ENCODE measurements at places on chromosomes 11 and 22.

GRCh38 chr22:29155966-29156365 lies 49.7 kb upstream of the EMID1 start:
- no peaks in the 10 kb centered on the region for H3K36me3 ChIP-seq
- no peaks in the 10 kb centered on the region for H3K27me3 ChIP-seq

GRCh38 chr11:88521799-88522201 lies 184.3 kb upstream of the CTSC start:
- no peaks in the 10 kb centered on the region for H3K4me1 ChIP-seq
- H3K4me3 ChIP-seq = no peak overlapping the region
- H3K27ac ChIP-seq = no peak overlapping the region
- H3K27me3 ChIP-seq = no peaks in the 10 kb centered on the region
- peak; percentile 31 for DNase-seq

GRCh38 chr11:117182551-117182935 lies 4.0 kb downstream of the SIDT2 start:
- no peaks in the 10 kb centered on the region for H3K36me3 ChIP-seq
- DNase-seq = no peak
- no peak overlapping the region for H3K4me3 ChIP-seq
- H3K27me3 ChIP-seq = no peaks in the 10 kb centered on the region

DNA sequence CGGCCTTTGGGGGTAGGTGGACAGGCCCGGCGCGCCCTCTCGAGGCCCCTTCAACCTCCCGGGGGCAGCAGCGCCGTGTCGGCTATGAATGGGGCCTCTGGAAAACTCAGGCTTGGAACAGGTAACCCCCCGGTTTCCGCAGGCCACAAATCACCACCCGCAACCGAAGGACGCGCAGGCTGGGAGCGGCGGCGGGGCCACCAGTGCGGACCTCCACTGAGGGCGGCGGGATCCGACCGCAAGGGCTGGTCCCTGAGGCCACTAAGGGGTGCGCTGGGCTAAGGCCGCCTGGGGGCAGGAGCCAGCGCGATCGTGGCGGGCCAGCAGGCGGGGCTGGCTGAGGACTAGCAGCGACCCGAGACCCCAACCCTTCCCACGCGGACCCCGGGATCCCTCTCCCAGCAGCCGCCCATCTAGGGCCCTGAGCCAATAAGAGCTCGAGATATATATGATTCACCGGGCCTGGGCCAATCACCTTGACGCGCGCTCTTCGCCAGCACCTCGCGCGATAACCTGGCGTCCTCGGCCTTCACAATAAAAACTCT lies 609 bp upstream of the ATF4 start:
- H3K27me3 ChIP-seq = peaks cover 5% of the 10 kb centered on the region
- H3K36me3 ChIP-seq = peaks cover 41% of the 10 kb centered on the region
- peak overlapping the region; percentile 97 for H3K4me3 ChIP-seq
- H3K4me1 ChIP-seq = peaks cover 26% of the 10 kb centered on the region
- H3K27ac ChIP-seq = peak overlapping the region; percentile 91

DNA sequence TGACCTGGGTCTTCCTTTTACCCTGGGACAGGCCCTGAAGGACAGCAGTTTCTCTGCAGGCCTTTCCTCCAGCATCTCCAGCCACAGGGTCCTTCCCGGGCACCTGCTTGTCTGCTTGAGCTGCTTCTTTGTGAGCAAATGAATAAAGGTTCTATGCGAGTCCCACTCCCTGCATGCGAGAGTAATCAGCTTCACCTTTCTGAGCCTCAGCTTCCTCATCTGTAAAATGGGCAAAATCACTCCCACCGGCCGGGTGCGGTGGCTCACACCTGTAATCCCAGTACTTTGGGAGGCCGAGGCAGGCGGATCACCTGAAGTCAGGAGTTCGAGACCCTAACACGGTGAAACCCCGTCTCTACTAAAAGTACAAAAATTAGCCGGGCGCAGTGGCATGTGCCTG lies 31.1 kb downstream of the IFT27 start:
- no peaks in the 10 kb centered on the region for H3K36me3 ChIP-seq
- H3K4me3 ChIP-seq = no peak overlapping the region
- DNase-seq = no peak
- H3K27ac ChIP-seq = no peak overlapping the region
- H3K4me1 ChIP-seq = no peaks in the 10 kb centered on the region

GRCh38 chr11:18617688-18618341 lies 16.3 kb downstream of the SPTY2D1 start:
- H3K4me1 ChIP-seq = no peaks in the 10 kb centered on the region
- peaks cover 3% of the 10 kb centered on the region for H3K36me3 ChIP-seq
- H3K27me3 ChIP-seq = no peaks in the 10 kb centered on the region

- DNase-seq = no peak
- no peak overlapping the region for H3K4me3 ChIP-seq
- no peaks in the 10 kb centered on the region for H3K36me3 ChIP-seq
- no peaks in the 10 kb centered on the region for H3K4me1 ChIP-seq
- no peak overlapping the region for H3K27ac ChIP-seq
Measured at GRCh38 chr11:29135504-29135903, 881.3 kb downstream of the KCNA4 start.

GRCh38 chr11:117483372-117483771 lies 155.7 kb downstream of the CEP164 start:
- H3K4me1 ChIP-seq = peaks cover 8% of the 10 kb centered on the region
- no peaks in the 10 kb centered on the region for H3K27me3 ChIP-seq
- no peak overlapping the region for H3K4me3 ChIP-seq
- no peak overlapping the region for H3K27ac ChIP-seq
- H3K36me3 ChIP-seq = no peaks in the 10 kb centered on the region
- no peak for DNase-seq

- H3K4me3 ChIP-seq = peak overlapping the region; percentile 94
- no peak for DNase-seq
- no peaks in the 10 kb centered on the region for H3K36me3 ChIP-seq
- peak overlapping the region; percentile 80 for H3K27ac ChIP-seq
- no peaks in the 10 kb centered on the region for H3K27me3 ChIP-seq
Measured at GRCh38 chr11:20388096-20389055, 860 bp downstream of the PRMT3 start.

DNA sequence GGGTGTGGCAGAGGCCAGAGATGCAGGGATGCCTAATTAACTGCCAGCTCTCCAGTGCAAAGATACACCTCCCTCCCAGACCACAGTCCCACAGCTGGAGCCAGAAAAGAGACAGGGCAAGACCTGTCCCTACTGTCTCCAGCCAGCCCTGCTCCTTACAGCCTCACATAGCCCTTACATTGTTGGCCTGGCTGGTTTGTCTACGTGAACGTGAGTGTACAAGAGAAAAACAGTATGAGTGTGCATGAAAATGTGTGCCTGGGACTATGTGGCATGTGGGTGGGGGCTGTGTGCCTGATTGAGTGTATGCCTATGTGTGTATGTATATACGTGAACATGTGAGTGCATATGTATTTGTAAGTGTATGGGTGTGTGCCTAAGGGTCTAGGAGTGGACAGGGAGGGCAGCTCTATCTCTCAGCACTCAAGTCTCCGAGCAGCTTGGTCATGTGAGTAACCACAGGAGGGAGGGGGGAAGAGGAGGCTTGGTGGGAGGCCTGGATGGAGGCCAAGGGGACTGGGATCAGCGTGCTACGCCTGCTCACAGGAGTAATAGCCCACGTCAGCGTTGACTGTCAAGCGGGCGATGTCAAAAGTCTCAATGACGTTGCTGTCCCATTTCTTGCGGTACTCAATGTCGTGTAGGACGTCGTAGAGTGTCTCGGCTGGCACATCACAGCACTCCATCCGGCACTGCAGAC lies 6.6 kb upstream of the ARAP1 start:
- no peak overlapping the region for H3K27ac ChIP-seq
- DNase-seq = no peak
- no peak overlapping the region for H3K4me3 ChIP-seq
- peaks cover 15% of the 10 kb centered on the region for H3K27me3 ChIP-seq
- no peaks in the 10 kb centered on the region for H3K36me3 ChIP-seq
- H3K4me1 ChIP-seq = peaks cover 12% of the 10 kb centered on the region

DNA sequence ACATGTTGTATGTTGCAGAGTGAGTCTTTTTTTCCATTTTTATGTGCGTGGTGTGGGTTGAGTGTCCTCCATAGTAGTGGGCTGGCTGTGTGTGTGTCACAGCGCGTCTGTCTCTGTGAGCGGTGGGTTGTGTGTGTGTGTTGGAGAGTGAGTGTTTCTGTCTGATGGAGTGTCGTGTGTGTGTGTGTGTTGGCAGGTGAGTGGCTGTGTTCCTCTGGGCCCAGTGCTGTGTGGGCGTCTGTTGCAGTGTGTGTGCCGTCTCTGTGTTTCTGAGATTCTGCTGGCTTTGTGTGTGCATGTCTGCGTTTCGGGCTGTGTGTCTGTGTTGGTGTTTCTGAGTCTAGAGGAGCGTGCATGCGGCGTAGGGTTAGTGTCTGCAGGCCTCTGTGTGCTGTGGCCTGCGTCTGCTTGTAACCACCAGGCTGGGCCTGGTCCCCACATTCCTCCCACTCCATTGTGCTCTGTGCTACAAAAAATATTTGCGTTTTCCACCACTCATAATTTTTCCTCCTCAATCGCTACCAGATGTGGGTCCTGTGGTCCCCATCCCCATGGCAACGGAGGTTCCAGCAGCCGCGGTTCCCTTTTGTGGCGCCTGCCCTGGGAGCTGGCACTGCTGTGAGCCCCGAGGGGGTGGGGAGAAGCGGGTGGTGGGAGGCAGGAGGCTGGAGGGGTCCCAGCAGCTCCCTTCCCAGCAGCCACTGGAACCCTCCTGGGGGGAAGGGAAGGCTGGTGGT lies 15.2 kb downstream of the SCARF2 start:
- no peaks in the 10 kb centered on the region for H3K4me1 ChIP-seq
- no peaks in the 10 kb centered on the region for H3K36me3 ChIP-seq
- no peak for DNase-seq
- H3K27ac ChIP-seq = no peak overlapping the region
- peaks cover 33% of the 10 kb centered on the region for H3K27me3 ChIP-seq
- H3K4me3 ChIP-seq = no peak overlapping the region

DNA sequence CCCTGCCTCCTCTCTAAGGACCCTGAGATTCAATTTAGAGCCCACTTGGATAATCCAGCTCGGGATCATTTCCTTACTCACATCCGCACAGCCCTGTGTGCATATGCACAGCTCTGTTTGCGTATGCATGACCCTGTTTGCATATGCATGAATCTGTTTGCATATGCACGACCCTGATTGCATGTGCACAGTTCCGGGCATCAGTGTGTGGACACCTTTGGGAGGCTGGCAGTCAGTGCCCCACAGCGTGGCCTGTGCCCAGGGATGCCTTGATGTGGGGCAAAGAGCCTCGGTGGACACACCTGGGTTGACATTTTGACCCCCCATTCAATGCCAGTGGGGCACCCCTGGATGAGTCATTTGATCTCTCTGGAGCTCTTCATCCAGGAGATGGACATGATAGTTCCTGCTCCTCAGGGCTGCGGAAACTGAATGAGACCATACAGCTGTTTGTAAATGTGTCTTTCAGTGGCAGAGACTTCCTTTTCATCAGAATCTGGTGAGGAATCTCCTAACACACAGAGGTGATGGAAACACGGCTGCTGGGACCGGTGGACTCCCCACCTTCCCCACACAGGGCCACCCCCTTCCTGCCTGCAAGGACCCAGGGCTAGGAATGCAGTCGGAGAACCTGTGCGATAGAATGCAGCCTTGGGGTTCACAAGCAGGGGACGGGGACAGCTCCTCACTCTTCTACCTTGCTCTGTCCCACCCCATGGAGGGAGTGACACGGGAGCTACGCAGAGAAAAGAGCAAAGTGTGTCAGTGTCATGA lies 41.2 kb downstream of the MYEOV start:
- no peak overlapping the region for H3K27ac ChIP-seq
- DNase-seq = no peak
- H3K4me1 ChIP-seq = peaks cover 3% of the 10 kb centered on the region
- H3K27me3 ChIP-seq = no peaks in the 10 kb centered on the region

DNA sequence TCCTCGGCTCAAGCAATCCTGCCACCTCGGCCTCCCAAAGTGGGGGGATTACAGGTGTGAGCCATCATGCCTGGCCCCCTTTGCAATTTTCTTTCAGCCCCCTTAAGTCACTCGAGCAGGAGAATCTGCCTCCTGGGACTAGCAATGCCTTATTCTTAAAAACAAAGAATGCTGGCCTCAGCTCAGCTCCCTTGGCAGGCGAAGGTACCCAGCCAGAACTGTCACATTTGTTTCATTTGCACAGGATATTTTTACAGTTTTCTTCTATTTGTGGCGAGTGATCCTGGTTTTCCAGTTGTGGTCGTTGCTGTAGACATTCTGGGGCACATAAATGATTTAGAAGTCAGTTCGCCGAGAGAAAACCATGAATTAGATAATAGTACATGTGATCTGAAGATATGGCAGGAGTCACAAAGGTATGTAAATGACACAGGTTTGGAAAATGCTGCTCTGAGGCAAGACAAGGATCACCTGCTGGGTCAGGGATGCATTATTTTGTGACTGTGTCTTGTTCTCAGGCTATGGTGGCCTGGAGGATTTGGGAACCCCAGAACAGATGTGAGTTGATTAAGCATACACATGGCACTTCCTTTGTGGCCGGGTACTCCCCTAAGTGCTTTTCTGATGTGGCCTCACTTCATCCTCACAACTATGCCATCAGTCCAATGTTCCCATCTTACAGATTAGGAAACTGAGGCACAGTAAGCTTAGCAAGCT lies 51.2 kb upstream of the SLC22A12 start:
- no peak overlapping the region for H3K4me3 ChIP-seq
- no peaks in the 10 kb centered on the region for H3K4me1 ChIP-seq
- H3K27me3 ChIP-seq = no peaks in the 10 kb centered on the region
- H3K27ac ChIP-seq = no peak overlapping the region

DNA sequence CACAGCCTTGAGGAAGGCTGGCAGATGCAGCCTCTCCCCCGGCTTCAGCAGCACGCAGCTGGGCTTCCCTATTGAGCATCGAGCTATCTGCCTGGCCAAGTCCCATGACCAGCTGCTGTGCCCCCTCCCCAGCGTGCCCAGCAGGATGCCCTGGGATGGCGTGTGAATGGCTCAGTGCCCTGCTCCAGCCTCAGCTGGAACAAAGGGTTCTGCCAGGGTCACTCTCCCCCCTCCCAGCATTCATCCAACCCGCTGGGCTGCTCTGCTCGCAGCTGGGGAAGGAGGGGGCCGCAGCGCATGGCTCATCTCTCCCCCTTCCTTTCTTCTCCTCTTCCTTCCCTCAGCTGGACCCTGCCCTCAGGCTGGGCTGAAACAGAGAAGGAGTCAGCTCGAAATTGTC lies 14.5 kb downstream of the LRP4 start:
- no peaks in the 10 kb centered on the region for H3K27me3 ChIP-seq
- no peak for DNase-seq
- no peak overlapping the region for H3K4me3 ChIP-seq

Data from GM23338 (cell line).